ENCODE measurements at places on chromosomes 3 and 15.

GRCh38 chr3:125011941-125012340, 43.9 kb downstream of the HEG1 start:
- DNase-seq: no peak

DNA sequence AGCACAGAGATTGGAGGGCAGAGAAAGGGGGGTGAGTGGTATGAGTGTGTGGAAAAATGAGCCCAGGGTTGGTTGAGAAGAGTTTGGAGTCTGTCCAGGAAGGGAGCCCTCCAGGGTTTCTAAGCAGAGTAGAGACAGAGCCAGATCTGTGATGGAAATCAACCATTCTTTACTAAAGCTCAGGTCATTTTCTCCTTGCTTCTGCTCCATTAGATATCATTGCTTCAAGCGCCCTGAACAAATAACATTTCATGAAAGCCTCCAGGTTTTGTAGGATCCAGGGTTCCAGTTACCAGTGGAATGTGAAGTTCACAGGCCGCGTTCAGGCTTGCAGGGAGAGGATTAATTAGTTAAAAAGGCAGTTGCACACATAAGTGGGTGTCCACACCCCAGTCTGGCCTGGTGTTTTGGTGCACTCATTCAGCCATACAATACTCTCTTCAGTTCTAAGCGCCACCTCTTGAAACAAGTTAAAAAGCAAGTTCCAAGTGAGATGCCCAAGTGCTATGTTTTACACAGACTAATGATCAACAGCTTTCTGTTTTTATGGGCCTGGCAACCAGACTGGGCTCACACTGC, 16.4 kb upstream of the BOC start:
- DNase-seq: no peak

DNA sequence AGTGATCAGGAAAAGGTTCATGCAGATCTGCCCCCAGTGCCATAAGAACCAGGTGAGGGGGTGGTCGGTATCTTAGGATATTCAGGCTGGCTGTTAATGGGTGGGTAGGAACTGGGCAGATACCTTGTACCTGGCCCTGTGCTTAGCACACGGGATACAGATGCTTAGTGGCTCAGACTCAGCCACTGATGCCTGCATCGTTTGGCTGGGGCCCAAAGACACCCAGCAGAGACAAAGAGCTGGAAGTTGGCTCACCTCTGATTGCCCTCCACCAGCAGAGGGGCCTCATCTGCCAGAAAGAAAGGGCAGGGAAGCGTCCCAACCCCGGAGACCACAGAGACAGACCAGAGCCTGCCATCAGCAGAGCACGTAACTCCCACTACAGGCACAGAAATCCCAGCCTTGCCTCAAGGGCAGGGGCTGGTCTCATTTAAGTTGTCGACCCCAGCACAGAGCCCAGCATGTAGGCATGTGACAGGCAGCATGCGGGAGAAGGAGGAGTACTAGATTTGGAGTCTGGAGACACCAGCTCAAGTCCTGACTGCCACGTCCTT, 64.1 kb upstream of the SLC6A1 start:
- DNase-seq: no peak

DNA sequence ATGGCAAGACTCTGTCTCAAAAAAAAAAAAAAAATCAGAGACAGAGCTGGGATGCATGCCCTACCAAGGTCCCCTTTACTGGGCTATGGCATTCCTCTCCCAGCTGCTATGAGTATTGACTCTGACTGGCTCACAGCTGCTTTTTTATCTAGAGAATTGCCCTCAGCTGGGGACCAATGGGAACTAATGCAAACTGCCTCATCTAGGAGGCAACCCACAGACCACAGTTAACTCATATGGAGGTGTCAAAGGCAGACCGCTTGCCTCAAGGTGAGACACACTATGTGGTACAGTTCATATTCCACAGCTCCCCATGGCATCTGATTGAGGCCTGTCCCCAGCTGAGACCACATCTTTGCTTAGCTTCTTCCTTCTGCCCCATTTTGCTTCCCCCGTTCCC, 183.5 kb upstream of the EOMES start:
- DNase-seq: no peak

DNA sequence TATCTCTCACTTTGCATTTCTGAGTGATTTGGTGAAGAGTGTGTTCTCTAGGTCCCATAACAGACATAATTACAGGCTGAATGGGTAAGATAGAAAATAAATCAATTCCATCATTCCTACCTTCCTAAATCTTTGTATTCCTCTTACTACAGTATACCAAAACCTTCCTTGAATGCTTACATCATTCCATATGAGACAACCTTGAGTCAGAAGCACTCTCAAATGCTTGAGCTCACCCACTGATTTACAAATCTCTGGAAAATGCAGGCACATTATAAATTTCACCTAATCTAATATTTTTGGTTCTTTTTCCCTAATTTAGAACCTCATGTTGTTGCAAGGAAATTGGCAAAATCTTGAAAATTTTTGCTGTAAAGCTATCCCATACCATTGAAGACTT, 239.1 kb downstream of the CBLB start:
- no peak for DNase-seq

- DNase-seq: no peak
These were observed 117.3 kb upstream of the WNT5A start for GRCh38 chr3:55604402-55604801.

DNA sequence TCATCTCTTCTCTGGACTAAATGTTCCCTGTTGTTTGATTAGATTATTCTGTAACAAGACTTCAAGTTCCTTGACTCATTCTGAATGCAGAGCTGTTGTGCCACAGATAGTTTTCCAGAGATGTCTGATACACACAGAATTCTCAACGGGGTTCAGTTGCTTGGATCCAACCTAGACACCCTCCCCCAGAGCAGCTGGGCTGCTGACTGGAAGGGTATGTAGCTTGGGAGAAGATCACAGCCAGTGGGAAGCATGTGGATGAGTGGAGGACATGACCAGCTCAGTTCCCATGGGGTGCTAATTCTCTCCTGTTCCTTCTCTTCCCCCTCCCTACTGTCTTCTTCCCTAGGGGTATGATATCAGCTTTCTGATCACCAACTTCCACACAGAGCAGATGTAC, 6.6 kb upstream of the TTLL3 start:
- DNase-seq: no peak

DNA sequence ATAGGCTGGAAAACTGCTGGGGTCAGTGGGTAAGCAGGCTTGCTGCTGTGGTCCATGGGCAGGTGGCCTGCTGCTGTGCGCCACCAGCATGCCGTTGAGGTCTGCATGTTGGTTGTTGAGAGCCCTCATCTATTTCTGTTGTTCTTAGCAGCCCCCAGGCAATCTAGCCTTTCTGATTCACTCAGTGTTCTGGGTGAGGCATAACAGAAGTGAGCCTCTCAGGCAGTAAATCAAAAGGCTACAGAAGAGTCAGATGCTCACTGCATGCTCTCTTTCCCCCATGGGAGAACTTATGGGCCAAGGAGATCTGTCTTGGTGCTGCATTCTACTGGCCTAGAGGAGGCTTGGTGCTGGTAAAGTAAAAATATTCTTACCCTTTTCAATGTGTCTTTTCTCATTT, 67.8 kb upstream of the ATP10A start:
- no peak for DNase-seq

DNA sequence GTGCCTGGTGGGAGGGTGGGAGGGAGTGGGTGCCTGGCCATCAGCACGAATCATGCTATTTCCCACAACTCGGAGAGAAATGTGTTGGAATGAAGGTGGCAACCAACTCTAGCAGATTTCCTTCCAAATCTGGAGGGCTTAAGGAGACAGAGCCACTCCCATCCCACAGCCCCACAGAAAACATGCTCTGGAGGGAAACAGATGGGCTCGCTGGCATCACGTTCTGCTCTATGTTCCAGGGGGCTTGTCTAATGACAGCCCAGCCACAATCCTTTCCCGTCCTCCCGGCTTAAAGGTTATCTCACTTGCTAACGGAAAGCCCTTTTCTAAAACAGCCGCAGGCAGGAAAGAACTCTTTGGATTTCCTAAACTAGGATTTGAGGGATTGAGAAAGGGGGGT, 65.3 kb downstream of the ADAMTS17 start:
- DNase-seq: no peak

- DNase-seq: no peak
These were observed 148.0 kb upstream of the TPM1 start for GRCh38 chr15:62894322-62895085.

- no peak for DNase-seq
These were observed 100.8 kb downstream of the RAB11A start for GRCh38 chr15:65969865-65970816.

GRCh38 chr15:46034755-46035154, 399.9 kb downstream of the SQOR start:
- DNase-seq: no peak

DNA sequence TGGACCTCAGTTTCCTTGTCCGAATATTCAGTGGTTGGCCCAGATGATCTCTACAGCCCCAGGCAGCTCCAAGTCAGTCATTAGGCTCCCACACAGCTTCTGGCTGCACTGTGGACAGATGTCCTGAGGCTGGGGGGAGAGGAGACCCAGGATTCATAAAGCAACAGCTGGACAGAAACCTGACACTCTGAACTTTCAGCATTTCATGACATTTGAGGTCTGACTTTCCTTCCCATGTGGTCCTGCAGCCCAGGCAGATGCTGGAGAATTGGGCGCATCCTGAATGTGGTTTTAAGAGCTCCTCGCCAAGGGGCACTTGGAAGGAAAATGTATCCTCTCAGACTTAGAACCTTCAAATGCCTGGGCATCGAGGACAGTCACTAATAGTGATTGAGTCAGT, 307.6 kb upstream of the LRRFIP2 start:
- no peak for DNase-seq

DNA sequence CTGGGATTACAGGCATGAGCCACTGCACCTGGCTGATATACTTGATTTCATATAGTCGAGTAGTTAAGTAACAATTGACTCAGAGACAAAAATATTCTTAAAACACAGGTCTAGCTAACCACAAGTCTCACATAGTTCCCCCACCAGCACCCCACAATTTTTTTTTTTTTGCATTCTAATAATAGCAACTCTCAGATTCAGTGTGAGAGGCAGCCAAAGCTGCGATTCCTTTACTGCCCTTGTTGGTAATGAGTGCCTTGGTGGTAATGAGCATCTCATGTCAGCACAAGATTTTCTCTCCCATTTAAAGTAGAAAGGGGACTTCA, 72.5 kb downstream of the WWTR1 start:
- DNase-seq: no peak

DNA sequence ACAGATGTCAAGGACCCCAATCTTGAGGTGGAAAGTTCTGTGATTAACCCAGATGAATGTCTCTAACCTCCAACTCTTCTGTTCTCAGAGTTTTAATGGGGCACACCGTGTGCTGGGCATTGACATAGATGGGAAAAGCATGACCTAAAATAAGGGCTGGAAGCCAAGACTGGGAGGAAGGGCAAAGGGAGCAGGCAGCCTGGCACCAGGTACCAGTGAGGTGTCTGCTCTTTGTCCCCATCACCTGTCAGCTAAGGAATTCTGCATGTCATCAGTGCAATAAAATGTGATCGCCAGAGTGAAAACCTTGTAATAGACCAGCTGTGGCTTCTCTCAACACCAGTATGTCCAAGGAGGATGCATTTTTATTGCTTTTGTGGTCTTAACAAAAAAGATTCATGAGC, 143.5 kb upstream of the TPM1 start:
- no peak for DNase-seq

- no peak for DNase-seq
These were observed 79.4 kb upstream of the PLXNA1 start for GRCh38 chr3:126903521-126903920.

- no peak for DNase-seq
These were observed 471.7 kb upstream of the MCTP2 start for GRCh38 chr15:93759629-93760028.

DNA sequence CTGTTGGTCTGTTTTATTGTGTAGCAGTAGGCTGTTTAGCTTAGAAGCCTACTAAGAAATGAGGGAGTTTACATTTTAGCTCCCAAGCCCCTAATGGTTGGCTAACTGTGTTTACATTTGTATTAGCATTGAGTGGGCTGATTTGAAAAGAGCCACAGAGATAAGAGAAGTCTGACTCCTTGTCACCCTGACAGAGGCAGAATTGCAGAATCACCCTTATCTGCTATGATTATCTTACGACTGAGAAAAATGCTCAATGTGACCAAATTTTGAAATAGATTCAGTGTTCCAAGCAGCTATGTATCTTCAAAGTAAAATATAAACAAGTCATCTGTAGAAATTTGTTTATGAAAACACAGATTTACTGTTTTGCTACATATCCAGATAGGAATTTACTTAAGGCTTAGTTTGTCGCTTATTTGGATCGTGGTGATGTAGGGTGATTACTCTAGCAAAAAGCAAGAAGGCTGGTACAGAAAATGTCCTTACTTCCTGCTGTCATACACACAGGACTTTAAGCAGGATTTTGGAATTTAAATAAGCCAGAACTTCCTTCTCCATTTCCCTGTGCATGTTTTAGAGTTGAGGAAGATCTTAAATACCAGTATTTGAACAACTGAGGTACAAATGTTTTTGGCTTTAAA, 19.0 kb downstream of the SEMA6D start:
- no peak for DNase-seq

GRCh38 chr3:128617270-128617556, 33.4 kb downstream of the RPN1 start:
- no peak for DNase-seq

GRCh38 chr3:158847452-158847821, 45.6 kb downstream of the MFSD1 start:
- DNase-seq: no peak

GRCh38 chr3:51684971-51685751, 14.1 kb downstream of the TEX264 start:
- no peak for DNase-seq

DNA sequence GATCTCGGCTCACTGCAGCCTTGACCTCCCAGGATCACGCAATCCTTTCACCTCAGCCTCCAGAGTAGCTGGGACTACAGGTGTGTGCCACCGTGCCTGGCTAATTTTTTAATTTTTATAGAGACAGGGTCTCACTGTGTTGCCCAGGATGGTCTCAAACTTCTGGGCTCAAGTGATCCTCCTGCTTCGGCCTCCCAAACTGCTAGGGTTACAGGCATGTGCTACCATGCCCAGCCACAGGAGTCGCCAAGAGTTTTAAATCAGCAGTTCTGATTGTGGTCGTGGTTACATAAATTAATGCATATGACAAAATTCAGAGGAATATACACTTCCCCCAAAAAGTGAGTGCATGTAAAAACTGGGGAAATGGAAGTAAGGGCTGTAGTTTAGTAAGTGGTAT, 32.9 kb downstream of the MEGF11 start:
- DNase-seq: no peak

GRCh38 chr3:14360123-14360881, 42.1 kb upstream of the SLC6A6 start:
- no peak for DNase-seq

DNA sequence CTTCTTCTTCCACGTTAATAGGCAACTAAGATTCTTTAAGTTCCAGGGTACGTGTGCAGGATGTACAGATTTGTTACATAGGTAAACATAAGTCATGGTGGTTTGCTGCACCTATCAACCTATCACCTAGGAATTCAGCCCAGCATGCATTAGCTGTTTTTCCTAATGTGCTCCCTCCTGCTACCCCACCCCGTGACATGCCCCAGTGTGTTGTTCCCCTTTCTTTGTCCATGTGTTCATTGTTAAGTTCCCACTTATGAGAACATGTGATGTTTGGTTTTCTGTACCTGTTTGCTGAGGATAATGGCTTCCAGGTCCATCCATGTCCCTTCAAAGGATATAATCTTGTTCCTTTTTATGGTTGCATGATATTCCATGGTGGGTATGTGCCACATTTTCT, 21.1 kb downstream of the GTF2A2 start:
- no peak for DNase-seq

GRCh38 chr15:68586274-68586961, 7.6 kb downstream of the CORO2B start:
- no peak for DNase-seq
